Type B pancreatic cell (in vitro differentiated cells): ENCODE measurements at places on chromosomes 11 and 22. TPM values are rescaled to one million over a fixed set of nuclear protein-coding genes. Genes with fewer than 3 reads are reported as not detected.

GRCh38 chr11:36016709-36017108 is 72.8 kb downstream of the LDLRAD3 start:
- H3K27me3 ChIP-seq: peaks cover 3% of the 10 kb centered on the region
- no peak overlapping the region for H3K27ac ChIP-seq
- peaks cover 37% of the 10 kb centered on the region for H3K4me1 ChIP-seq
- H3K4me3 ChIP-seq: no peak overlapping the region
- DNase-seq: no peak

DNA sequence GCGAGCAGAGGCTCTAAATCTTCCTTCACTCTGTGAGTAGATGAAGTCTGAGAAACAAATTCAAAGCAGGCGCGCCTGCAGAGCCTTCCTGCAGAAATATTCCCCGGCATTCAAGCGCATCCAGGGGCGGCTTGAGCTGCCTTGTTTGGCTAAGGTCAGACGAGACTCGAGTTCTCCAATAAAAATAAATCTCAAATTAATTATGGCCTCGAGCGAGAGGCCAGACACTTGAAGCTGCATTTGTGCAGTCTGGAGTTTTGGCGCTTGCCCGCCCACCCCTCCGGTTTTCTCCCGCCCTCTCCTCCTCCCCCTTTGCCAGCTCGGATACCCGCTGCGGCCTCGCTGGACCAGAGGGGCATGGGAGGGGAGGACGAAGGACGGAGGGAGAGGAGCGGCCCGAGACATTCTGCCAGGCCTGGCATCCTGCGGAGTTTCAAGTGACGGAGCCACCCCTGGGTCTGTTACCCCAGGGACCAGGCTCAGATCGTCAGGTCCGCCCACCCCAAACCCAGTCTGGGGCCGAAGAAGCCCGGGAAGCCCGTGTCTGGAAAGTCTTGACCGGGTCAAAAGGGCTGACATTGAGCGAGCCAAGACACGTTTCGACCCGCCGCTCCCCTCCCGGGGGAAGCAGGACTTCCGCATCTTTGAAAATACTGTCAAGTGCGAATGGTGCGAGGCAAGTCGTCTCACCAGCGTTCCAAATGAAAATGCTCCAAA is 3.8 kb upstream of the FLI1 start:
- no peaks in the 10 kb centered on the region for H3K36me3 ChIP-seq
- no peak for DNase-seq
- H3K27me3 ChIP-seq: peaks cover 87% of the 10 kb centered on the region
- H3K4me3 ChIP-seq: peak overlapping the region; percentile 82
- H3K4me1 ChIP-seq: peaks cover 47% of the 10 kb centered on the region
- no peak overlapping the region for H3K27ac ChIP-seq

DNA sequence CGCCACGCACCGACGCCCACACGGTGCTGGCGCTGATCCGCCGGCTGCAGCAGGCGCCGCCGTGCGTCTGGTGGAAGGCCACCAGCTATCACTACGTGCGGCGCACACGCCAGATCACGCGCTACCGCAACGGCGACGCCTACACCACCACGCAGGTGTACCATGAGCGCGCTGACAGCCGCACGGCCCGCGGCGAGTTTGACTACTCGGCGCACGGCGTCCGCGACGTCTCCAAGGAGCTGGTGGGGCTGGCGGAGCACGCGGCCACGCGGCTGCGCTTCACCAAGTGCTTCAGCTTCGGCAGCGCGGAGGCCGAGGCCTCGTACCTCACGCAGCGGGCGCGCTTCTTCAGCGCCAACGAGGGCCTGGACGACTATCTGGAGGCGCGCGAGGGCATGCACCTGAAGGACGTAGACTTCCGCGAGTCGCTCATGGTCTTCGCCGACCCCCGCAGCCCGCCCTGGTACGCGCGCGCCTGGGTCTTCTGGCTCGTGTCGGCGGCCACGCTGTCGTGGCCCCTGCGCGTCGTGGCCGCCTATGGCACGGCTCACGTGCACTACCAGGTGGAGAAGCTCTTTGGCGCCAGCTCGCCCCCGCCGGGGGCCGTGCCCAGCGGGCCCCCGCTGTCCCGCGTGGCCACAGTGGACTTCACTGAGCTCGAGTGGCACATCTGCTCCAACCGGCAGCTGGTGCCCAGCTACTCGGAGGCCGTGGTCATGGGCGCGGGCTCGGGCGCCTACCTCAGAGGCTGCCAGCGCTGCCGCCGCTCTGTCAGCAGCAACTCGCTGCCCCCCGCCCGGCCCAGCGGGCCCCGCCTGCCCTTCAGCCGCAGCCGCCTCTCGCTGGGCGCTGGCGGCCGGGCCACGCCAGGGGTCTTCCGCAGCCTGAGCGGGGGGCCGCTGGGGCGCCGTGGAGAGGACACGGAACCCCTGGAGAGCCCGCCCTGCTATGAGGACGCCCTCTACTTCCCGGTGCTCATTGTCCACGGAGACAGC is 3.2 kb downstream of the TMEM151A start:
- peaks cover 9% of the 10 kb centered on the region for H3K4me1 ChIP-seq
- peaks cover 53% of the 10 kb centered on the region for H3K27me3 ChIP-seq
- no peaks in the 10 kb centered on the region for H3K36me3 ChIP-seq
- DNase-seq: no peak
- no peak overlapping the region for H3K27ac ChIP-seq

DNA sequence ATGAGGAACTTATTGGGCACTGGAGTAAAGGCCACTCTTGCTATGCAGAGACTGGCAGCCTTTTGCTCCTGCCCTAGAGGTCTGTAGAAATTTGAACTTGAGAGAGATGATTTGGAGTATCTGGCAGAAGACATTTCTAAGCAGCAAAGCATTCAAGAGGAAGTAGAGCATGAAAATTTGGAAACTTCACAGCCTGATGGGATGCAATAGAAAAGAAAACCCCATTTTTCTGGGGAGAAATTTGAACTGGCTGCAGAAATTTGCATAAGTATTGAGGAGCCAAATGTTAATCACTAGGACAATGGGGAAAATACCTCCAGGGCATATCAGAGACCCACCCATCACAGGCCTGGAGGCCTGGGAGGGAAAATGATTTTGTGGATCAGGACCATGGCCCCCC is 29.9 kb upstream of the CD44 start:
- peaks cover 22% of the 10 kb centered on the region for H3K27me3 ChIP-seq
- H3K4me1 ChIP-seq: peaks cover 3% of the 10 kb centered on the region
- no peak overlapping the region for H3K27ac ChIP-seq
- no peaks in the 10 kb centered on the region for H3K36me3 ChIP-seq
- H3K4me3 ChIP-seq: no peak overlapping the region

GRCh38 chr22:22936180-22936914 is 48.7 kb downstream of the IGLL5 start:
- no peaks in the 10 kb centered on the region for H3K36me3 ChIP-seq
- no peaks in the 10 kb centered on the region for H3K4me1 ChIP-seq
- DNase-seq: no peak
- peaks cover 9% of the 10 kb centered on the region for H3K27me3 ChIP-seq

DNA sequence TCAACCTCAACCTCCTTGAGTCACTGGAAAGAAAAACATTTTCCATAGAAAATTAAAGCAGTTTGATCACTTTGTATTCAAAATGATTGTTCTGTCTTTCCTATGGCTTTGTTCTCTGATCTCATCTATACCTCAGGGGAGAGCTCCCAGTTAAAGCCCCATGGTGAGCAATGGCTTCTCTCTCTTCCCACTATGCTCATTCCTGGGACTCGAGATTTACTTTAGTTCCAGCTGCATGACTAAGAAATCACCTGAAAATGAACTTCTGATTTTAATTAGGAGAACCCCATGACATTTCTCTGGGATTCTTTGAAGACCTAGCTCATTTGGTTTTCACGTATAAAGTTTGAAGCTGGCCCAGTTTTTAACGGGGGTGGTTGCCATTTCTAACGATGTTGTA is 921.5 kb downstream of the OPCML start:
- no peak overlapping the region for H3K27ac ChIP-seq
- no peak for DNase-seq
- peaks cover 10% of the 10 kb centered on the region for H3K4me1 ChIP-seq

DNA sequence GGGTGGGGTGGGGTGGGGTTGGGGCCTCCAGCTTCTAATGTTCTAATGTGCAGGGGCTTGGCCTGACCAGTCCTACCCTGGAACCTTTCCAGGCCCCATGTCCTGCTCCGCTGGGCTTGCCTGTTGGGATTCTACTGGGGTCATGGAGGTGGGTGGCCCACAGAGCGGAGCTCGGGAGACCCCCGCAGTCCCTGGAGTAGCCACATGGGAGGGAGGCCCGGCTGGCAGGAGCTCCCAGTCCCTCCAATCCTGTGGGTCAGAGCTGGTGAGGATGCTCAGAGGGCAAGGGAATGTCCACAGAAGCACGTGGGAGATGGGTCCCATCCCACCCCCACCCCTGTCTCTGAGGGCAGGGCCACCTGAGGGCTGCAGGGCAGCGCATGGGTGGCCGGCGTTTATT is 2.9 kb downstream of the SEPTIN5 start:
- H3K36me3 ChIP-seq: peaks cover 17% of the 10 kb centered on the region
- H3K27ac ChIP-seq: no peak overlapping the region
- H3K27me3 ChIP-seq: peaks cover 31% of the 10 kb centered on the region
- H3K4me3 ChIP-seq: peak overlapping the region; percentile 86

- peaks cover 17% of the 10 kb centered on the region for H3K36me3 ChIP-seq
- no peaks in the 10 kb centered on the region for H3K27me3 ChIP-seq
- H3K27ac ChIP-seq: peak overlapping the region; percentile 99
- H3K4me3 ChIP-seq: peak overlapping the region; percentile 36
These were observed 8.0 kb upstream of the AHNAK start for GRCh38 chr11:62554387-62555167.

- no peak for DNase-seq
- no peak overlapping the region for H3K27ac ChIP-seq
- no peak overlapping the region for H3K4me3 ChIP-seq
- H3K4me1 ChIP-seq: peaks cover 3% of the 10 kb centered on the region
- peaks cover 5% of the 10 kb centered on the region for H3K27me3 ChIP-seq
These were observed 10.4 kb upstream of the PPARA start for GRCh38 chr22:46139895-46140350.

DNA sequence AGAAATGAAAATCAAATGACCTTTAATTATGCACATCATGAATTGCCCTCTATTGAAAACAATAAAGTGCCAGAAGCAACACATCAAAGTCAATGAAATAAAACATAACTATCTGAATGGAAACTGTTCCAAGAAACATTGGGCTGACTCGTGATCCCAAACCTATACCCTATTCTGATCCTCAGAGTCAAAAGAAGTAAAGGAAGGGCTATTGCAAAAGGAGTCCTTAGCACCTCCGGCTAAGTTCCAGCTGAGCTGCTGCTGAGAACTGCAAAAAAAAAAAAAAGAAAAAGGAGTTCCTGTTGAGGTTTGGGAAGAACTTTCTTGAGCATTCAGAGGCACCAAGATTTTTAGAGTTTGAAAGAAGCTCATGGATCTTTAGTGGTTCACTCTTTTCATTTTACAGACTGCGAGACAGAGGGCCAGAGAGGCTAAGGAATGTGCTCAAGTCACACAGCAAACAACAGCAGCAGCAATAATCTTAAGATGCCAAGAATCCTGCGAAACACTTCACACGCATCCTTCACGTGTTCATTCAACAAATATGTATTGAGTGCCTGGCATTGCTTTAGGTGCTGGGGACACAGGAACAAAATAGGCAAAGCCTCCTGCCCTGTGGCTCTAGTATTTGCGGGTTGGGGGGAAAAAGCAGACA is 841 bp upstream of the TMPRSS13 start:
- no peaks in the 10 kb centered on the region for H3K36me3 ChIP-seq
- H3K27me3 ChIP-seq: peaks cover 5% of the 10 kb centered on the region
- no peak for DNase-seq
- H3K4me3 ChIP-seq: peak overlapping the region; percentile 61
- H3K4me1 ChIP-seq: peaks cover 28% of the 10 kb centered on the region

DNA sequence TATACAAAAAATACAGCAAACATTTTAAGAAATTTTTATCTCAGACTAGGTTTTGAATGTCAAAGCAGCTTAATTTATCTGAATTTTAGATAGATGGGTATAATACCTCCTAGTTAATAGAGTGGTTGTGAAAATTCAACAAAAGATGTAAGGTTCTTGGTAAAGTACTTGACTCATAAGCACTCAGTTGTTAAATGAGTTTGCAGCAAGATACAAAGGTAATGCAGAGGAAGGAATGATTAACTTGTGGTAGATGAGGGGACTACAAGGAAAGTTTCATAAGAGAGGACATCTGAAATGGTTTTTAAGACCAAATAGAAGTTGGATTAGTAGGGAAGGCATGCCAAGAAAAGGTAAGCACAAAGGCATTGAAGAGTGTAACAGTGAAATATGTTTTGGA is 37.4 kb downstream of the PPME1 start:
- H3K4me3 ChIP-seq: no peak overlapping the region
- no peaks in the 10 kb centered on the region for H3K4me1 ChIP-seq
- no peak overlapping the region for H3K27ac ChIP-seq
- H3K36me3 ChIP-seq: peaks cover 37% of the 10 kb centered on the region
- no peaks in the 10 kb centered on the region for H3K27me3 ChIP-seq

- peaks cover 17% of the 10 kb centered on the region for H3K27me3 ChIP-seq
- no peak overlapping the region for H3K4me3 ChIP-seq
- H3K36me3 ChIP-seq: no peaks in the 10 kb centered on the region
- peaks cover 8% of the 10 kb centered on the region for H3K4me1 ChIP-seq
- H3K27ac ChIP-seq: no peak overlapping the region
These were observed 19.9 kb downstream of the SYN3 start for GRCh38 chr22:33038131-33038772.

DNA sequence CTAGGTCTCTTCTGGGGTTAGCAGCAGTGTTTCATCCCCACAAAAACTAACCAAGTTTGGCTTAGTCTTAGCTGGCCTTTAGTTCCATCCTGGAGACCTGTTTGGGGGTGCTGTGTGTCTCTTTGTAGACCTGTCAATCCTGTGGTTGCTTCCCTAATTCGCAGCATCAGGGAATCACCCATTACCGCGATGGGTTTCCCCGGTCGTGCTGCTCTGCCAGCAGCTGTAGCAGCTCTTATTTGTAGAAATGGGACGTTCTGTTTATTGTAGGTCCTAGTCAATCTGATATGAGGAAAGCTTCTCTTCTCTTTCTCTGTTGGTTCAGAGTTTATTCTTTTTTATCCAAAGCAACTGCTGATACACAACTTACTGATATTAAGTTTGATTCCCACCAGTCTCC is 91.6 kb downstream of the CECR2 start:
- no peak overlapping the region for H3K4me3 ChIP-seq
- no peak overlapping the region for H3K27ac ChIP-seq
- DNase-seq: no peak
- peaks cover 3% of the 10 kb centered on the region for H3K36me3 ChIP-seq
- H3K4me1 ChIP-seq: no peaks in the 10 kb centered on the region

DNA sequence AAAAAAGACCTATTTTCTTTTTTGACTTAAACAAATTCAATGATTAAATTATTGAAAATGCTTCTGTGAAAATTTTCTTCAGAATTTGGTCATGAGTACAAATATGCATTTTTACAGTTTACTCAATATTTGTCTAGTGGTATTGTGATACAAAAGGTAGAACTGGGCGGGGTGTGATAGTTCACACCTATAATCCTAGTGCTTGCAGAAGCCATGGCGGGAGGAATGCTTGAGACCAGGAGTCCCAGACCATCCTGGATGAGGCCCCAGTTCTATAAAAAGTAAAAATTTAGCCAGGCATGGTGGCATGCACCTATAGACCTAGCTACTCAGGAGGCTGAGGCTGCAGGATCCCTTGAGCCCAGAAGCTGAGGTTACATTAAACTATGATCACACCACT is 90.6 kb downstream of the ARHGAP42 start:
- DNase-seq: no peak
- no peaks in the 10 kb centered on the region for H3K27me3 ChIP-seq
- H3K36me3 ChIP-seq: peaks cover 10% of the 10 kb centered on the region
- H3K27ac ChIP-seq: peak overlapping the region; percentile 50
- peaks cover 24% of the 10 kb centered on the region for H3K4me1 ChIP-seq

- peaks cover 33% of the 10 kb centered on the region for H3K4me1 ChIP-seq
- H3K4me3 ChIP-seq: no peak overlapping the region
- H3K36me3 ChIP-seq: no peaks in the 10 kb centered on the region
- DNase-seq: no peak
These were observed 15.5 kb downstream of the NFAM1 start for GRCh38 chr22:42416671-42417230.

IGLL1 gene
- not detected in 2 replicates for total RNA-seq

TSPAN32 gene
- 2.6 and 7.2 TPM in 2 replicates for total RNA-seq

ISX gene
- total RNA-seq: 4.0 and 9.4 TPM in 2 replicates

DDX10 gene
- total RNA-seq: 26.3 and 34.7 TPM in 2 replicates

C22orf31 gene
- total RNA-seq: 0.63 TPM in 1 of 2 replicates, not detected in the other

MMP13 gene
- total RNA-seq: not detected in 2 replicates
